GM04503 (cell line): ENCODE measurements at places on chromosomes 12 and 14.
A peak's percentile ranks its signal among the peaks of the same experiment; 100 is the strongest.

- no peak for DNase-seq
These were observed 1.4 kb upstream of the CCDC85C start for GRCh38 chr14:99605299-99605961.

GRCh38 chr12:78035901-78036606 is 205.4 kb downstream of the NAV3 start:
- no peak for DNase-seq

DNA sequence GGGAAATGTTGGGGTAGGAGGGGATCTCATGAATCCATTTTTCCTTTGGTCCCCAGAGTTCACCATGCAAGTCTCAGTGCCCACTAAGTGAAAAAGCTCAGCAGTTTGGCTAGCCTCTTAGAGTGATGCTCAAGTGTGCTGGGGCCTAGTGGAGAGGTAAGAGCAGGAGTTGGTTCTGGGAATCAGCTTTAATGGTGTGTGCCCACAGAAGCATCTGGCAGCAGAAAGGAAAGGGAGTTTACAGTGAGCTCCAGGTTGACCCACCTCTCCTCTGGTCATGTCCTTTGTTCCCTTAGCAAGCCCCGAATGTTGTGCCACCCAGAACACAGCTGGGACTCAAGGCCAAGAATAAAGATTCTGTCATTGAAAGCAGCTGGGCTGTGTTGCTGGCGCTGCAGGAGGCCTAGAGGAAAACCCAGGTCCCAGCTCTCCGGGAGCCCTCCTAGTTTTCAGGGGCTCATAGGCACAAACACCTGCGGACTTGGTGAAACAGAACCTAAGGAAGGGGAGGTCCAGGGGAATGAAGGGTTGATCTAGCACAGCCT is 320.8 kb downstream of the ZFP36L1 start:
- DNase-seq = no peak

DNA sequence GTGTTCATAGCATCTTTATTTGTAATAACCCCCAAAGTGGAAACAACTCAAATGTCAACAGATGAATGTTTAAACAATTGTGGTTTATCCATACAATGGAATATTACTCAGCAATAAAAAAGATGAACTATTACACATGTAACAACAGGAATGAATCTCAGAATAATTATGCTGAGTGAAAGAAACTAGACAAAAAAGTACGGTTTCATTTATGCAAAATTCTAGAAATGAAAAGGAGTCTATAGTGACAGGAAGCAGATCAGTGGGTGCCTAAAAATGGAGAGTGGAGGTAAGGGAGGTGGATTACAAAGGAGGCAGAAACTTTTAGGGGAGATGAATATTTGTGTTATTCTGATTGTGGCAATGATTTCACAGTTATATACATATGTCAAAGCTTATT is 4.8 kb downstream of the PRKCH start:
- DNase-seq = no peak

DNA sequence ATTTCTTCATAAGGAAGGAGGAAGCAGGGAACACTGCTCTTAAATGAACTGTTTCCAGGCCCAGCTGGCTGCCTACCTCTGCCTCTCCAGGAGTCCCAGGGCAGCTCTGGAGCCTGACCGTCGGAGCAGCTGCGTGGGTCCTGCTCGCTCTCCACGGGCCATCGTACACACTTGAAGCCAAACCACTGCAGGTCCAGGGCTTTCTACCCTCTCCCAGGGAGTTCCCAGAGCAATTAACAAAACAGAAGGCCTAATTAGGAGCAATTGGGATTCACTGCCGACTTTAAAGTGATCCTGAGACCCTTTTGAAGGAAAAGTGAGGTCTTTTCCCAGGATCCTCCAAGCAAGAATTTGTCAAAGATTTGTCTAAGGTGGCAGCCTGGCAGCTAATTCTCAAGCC is 76.9 kb downstream of the OTX2 start:
- DNase-seq = no peak

DNA sequence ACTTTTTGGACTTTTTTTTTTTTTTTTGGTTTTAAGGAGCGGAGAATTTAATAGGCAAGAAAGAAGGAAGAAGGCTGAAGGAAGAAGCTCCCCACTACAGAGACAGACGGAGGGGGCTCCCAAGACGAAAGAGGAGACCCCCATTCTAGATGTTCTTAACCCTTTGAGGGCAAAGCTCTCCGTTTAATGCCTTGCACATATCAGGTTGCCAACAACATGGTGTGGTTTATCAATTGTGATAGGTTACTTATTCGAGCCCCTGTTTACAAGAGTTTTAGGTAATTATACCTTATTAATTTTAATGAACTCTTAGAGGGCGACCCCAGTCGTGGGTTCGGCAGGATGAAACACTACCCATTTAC is 1.2 kb upstream of the FBXO33 start:
- DNase-seq = no peak

- no peak for DNase-seq
These were observed 24.3 kb downstream of the ZFYVE21 start for GRCh38 chr14:103739793-103740501.

DNA sequence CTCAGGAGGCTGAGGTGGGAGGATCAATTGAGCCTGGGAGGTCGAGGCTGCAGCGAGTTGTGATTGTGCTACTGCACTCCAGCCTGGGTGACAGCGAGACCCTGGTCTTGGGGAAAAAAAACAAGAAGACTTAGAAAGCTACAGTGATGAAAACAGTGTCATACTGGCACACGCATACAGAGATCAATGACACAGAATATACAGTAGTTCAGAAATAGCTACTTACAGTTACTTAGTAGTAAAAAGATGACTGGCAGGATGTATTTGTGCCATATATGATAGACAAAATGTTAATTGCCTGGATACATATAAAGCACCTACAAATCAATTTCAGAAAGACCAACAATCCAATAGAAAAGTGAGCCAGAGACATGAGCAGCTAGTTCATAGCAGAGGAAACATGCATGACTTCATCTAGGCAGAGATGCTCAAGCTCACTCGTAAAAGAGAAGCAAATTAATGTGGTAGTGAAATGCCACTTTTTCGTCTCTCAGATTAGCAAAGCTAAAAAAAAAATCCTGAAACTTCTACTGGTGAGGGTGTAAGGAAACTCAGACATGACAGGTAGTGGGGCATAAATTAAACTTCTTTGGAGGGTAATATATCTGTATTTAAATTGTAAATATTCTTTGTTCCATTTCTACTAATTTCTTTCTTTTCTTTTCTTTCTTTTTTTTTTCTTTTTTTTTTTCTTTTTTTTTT is 2.5 kb upstream of the ALDH2 start:
- DNase-seq = no peak

DNA sequence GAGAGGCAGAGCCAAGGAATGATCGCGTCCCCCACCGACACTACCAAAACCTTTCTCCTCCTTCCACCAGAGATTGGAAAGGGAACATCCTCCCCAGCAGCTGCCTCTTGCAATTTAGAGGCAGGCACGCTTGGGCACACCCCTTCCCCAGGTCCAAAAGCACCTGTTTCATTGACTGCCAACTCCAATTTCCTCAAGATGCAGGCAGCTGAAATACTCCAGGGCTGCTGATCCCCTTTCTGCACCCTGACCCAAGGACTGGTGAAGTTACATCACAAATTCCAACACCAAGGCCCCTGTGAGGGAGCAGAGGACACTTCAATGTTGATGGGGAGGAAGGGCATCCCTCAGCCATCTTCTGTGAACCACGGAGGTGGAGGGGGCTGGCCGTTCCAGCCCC is 33.8 kb downstream of the BCL11B start:
- DNase-seq = no peak

- no peak for DNase-seq
These were observed 22.8 kb downstream of the TMEM63C start for GRCh38 chr14:77204459-77204771.

DNA sequence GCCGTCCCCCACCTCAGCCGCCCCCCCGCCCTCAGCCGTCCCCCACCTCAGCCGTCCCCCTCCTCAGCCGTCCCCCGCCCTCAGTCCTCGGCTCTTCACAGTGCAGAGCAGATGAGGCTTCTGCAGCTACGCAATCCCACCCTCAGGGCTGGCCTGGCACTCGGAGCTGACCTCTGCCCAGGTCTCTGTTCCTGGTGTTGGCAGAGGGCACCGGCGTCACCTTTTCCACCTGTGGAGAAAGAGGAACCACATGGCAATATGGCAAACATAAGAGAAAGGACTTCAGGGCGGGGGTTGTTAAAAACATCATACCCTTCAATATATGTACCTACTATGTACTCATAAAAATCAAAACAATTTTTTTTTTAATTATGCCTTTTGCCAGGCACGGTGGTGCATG is 45.8 kb downstream of the MLXIP start:
- no peak for DNase-seq

GRCh38 chr12:47124451-47124850 is 44.7 kb upstream of the AMIGO2 start:
- no peak for DNase-seq

DNA sequence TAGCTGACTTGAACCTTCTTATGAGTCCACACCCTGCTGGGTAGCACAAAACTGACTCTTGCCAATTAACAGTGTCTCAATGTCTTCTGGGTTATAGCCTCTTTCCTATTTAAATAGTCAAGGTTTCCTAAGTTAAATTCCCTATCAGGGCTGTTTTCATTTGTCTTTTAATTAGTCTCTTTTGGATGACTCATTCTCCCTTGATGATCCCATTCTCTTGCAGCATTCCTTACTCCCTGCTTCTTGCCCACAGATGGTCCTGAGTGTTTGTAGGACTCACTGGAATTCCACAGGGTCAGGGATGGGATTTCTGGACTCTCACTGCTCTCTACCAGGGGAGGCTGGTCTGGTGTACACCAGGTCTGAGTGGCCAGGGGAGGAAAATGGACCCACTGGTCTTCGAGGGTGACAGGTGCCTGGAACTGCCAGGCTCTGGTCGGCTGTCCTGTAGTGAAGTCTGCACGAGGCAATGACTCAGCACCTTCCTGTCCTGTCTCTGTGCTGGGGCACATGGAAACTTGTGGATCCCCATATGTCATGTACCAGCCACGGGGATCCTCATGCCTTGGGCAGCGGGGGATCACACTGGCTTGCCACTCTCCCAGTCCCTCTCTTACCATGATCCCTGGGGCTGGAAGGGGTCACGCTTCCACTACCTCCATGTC is 236.5 kb upstream of the PELI2 start:
- DNase-seq = no peak

- no peak for DNase-seq
These were observed 327.5 kb upstream of the PDE3A start for GRCh38 chr12:20040831-20041230.

DNA sequence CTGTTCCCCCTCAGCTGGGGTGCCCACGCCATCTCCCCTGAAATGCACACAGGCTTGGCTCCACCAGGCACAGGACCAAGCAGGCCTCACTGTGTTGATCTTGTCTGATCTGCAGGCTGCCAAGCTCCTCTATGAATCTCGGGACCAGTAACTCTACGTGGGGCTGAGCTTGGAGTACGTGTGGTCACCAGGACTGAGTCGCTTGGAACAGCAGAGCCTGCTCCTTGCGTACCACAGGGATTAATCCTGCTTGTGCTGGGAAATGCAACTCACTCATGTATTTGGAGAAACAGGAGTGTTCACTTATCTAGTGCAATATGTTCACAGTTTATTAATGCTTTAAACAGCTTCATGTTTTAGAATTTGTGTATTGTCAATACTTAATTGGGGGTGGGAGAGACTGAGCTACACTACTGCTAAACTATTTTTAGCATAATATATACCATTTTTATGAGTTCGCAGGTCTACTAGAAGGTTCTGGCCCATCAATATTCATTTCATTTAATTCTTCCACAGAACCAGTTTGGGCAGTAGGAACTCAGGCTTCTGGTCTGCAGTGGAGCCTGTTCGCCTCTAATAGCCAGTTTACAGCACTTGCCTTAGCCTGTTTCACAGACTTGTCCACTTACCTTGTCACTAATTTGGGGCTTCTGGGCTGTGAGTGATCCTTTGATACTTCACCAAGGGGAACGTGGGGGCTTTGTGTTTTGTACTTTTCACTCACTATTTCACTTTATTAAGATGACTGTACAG is 17.4 kb downstream of the ZFYVE21 start:
- DNase-seq = no peak

- DNase-seq = no peak
These were observed 786.8 kb downstream of the DIO2 start for GRCh38 chr14:79424462-79424861.

DNA sequence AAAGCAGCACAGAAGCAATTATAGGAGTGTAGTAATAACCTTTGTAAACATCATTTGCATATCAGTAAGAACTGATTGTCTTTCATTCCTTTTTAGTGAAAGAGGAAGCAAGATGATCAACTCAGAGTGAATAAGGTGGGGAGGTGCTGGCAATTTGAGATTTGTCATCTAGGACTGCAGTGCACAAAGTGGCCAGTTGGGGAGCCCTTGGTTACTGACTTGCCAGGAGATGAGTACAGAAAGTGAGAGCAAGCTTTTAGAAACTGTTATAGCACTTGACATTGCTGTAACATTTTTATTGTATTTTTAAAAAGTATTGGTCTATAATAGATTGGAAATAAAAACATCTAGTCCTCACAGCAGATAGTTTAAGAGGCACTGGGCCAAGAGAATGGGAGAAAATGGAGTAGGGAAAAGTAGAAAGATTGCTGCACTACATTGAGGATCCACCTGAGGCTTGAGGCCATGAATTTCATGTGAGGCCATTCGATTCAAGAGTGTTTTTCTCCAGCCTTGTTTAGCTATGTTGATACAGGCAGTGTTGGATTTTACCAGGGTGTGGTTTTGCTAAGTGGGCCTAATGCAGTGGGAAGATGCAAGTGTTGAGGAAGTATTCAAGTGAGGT is 98.2 kb downstream of the SNAPC1 start:
- DNase-seq = no peak

GRCh38 chr12:105378911-105379310 is 48.4 kb downstream of the C12orf75 start:
- no peak for DNase-seq

- no peak for DNase-seq
These were observed 152.7 kb upstream of the KITLG start for GRCh38 chr12:88733008-88733407.

GRCh38 chr12:23495472-23495871 is 454.0 kb downstream of the SOX5 start:
- no peak for DNase-seq

GRCh38 chr12:127144770-127145169 is 1122.2 kb upstream of the TMEM132C start:
- DNase-seq = no peak

- DNase-seq = no peak
These were observed 159.0 kb upstream of the LHX5 start for GRCh38 chr12:113630625-113631024.

DNA sequence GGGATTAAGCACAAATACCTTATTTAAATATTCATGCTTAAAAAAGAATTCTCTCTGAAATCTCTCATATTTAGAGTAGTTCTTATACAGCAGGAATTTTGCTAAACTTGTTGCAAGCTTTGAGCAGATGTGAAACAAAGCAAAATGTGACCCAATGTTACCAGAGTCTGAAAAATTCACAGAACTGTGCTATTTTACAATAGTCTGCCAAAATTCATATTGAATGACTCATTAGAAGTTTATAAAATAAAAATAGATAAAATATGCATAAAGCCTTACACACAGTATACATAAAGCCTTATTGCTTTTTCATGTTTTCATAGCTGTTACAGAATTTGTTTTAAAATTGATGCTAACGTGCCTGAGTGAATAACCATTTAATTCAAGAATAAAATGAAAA is 17.8 kb upstream of the RHOJ start:
- DNase-seq = no peak

- no peak for DNase-seq
These were observed 197.5 kb upstream of the FLRT2 start for GRCh38 chr14:85332401-85332800.

GRCh38 chr12:93361151-93361919 is 16.4 kb upstream of the NUDT4 start:
- no peak for DNase-seq

GRCh38 chr14:53979113-53979681 is 22.6 kb upstream of the BMP4 start:
- DNase-seq = peak; percentile 71
